ENCODE measurements at places on chromosomes 1 and 21.

DNA sequence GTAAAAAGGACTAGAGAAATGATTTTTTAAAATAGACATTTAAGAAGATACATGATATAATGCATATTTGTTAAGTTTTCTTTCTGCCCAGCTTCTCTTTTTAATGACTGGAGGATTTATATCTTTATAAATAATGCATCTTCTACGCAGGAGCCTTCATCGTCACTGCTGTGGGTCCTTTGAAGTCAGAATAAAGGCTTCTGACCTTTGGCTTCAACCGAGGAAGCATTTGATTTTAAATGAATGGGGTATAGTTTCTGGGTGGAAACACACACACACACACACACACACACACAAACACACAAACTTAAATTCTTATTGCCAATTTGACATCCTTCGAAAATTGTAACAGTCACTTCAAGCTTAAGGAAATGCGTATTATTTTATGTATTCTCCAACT is 690.9 kb downstream of the BRINP3 start:
- DNase-seq, result no peak

- no peak for DNase-seq
These were observed 116.0 kb downstream of the TTLL7 start for GRCh38 chr1:83882906-83883305.

DNA sequence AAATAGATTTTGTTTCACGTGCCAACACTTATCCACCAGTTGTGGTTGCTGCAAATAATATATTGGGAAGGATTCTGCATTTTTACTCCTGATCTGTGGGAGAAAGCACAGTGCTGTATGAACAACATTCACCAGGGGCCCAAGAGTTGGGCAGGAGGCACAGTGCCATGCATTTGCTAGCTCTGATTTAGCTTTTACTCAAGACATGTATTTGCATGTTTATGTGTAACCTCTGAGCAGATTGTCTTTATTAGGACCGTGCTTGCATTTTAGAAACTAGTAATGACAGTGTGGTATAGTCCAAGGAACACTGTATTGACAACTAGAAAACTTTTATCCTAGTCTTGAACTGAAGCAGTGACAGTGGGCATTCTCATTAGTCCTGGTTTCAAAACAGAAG is 133.9 kb upstream of the B3GALT2 start:
- DNase-seq, result no peak

- DNase-seq, result peak; percentile 30
These were observed 11.5 kb downstream of the SLC44A3 start for GRCh38 chr1:94831641-94832040.

DNA sequence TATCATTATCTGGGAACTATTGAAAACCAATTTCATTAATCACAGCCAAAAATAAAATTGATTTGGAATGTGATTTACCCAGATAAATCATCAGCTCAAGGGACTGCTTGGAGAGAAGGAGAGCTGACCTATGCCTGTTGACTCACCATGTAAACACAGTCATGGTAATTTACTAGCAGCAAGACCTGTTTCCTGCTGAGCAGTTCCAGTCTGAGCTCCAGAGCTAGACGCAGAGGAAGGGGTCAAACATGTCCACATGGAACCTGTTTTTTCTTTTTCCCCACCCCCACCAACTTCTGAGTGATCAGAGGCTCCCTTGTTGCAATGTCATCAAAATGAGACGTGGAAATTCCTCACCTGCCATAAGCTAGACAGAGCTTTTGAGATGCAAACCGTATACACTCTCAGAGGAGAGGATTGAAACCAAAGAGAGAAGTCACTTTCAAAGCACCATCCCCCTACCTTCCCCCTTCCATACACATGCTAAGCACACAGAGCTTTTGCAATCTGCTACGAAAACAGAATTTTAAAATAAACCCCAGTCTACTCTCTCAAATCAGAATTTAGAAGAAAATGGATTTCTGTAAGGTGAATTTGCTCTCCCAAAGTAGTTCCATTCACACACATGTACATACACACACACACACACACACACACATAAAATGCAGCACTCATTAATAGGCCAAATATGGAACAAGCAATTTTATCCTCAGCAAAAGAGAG is 55.9 kb upstream of the PTGFRN start:
- peak; percentile 38 for DNase-seq

DNA sequence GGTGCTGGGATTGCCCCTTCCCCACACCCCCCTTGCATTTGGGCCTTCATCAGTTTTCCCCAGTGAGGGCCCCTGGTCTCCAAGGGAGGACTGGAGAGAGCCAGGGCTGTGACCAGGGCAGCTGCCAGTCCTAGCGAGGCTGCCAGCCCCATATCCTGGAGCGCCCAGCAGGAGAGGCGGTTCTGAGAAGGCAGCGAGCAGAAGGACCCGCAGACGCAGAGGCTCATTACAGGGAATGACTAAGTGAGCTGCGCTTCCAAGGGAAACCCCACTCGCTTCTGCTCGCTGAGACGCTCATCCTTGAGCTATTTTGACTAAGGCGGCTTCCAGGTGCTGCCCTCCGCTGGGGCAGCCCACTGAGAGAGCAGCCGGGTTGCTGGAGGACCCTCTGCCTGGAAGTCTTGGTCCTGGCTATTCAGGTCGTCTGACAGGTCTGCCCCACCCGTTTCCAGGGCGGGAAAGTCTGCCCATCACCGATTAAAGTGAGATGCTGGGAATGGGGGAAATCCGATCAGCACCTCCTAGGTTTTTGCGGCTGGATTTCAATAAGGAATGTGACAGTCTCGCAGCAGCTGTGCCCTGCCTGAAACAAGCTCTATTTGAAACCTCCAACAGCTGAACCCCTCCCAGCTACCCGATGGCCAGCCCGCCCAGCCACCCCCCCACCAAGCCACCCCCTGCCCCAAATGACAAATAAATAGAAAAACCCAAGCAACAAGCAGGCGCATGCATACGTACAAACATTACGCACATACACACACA is 2.8 kb downstream of the KCNN3 start:
- DNase-seq, result no peak

DNA sequence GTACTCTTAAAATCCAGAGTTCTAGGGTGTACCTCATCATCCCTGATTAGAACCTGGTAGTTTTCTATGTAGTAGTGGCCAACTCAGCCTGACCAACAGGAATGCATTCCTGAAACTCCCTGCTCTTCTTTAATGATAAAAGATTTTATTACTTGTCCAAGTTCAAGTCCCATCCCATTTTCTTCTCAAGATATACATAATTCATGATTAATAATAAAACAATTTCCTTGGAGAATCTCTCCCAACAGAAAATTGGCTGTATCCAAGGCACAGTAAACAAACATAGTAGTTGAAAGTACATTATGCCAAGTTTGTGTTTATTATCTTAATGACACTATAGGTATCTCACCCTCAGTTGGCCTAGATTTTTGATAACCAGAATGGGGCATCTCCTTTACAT is 714.1 kb upstream of the ADAMTS5 start:
- no peak for DNase-seq

GRCh38 chr1:235430991-235431390 is 63.8 kb downstream of the TBCE start:
- no peak for DNase-seq

DNA sequence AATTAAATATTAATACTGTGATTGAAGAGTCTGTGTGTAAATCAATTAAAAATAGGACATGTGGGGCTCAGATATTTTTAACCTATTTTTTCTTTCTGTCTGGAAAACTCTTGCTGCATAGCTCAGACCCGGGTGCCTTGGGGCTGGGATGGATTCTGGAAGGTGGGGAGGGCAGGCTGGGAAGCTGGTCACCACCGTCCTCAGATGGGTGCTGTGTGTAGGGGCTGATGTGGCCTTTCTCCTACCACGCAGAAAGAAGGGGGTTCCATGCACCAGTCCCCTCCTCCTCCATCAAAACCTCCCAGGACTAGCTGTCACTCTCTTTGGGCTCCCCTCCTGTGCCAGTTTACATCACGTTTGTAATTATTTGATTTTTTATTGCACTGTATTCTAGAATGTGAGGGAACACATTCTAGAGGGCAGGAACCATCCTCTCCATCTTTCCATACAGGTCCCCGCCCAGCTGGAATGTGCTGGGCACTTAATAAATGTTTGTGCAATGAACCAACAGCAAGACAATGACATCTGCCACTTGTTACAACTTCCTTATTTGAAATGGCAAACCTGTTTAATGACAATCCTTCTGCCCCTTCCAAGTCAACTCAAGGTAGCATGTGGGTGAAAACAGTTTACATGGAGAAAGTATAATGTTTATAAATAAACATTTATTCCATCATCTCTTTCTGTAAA is 104.3 kb downstream of the EDEM3 start:
- no peak for DNase-seq

- no peak for DNase-seq
These were observed 1278.3 kb downstream of the AMY1C start for GRCh38 chr1:105027838-105028471.

DNA sequence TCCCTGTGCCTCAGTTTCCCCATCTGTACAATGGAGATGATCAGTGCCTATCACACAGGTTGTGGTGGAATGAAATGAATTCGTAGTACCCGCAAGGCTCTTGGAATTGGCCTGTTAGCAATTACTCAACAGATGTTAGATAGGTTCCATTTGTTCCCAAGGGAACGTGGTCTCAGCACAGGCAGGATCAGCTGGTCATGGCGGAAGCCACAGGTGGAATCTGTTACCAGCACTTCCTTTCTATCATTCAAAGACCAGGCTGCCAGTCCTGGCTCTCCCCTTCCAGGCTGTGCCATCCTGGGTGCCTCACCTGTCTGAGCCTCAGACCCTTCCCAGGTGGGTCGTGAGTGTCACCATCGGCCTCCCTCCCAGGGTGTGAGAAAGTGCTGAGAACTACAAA is 61.5 kb downstream of the FBXO2 start:
- DNase-seq, result no peak

DNA sequence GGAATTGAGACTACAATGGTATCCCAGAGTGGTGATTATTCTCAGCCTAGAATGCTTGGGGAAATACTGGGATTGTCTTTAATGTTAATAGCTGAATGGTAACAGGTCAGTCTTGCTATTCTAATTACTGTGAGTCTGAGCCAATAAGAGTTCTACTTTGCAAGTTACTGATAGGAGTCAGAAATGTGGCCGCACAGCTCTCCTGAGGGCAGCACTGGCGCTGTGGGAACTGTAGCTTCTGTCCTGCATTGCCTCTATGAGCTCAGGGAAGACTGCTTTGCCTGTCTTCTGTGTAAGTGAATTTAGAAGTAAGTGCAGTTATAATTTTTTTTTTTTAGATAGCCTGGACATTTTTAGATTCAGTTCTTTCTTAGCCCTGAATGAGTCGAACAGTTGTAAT is 10.0 kb upstream of the VAMP3 start:
- DNase-seq, result no peak

- DNase-seq, result no peak
These were observed 6.5 kb upstream of the RALGPS2 start for GRCh38 chr1:178718520-178718919.

GRCh38 chr1:172686143-172686542 is 27.2 kb downstream of the FASLG start:
- no peak for DNase-seq

GRCh38 chr1:98068016-98068415 is 147.2 kb upstream of the DPYD start:
- DNase-seq, result no peak

GRCh38 chr21:41881051-41881450 is 1.9 kb upstream of the PRDM15 start:
- DNase-seq, result no peak

GRCh38 chr1:159999204-159999603 is 32.6 kb downstream of the PIGM start:
- no peak for DNase-seq

GRCh38 chr1:244730153-244730933 is 77.4 kb downstream of the DESI2 start:
- peak; percentile 91 for DNase-seq

DNA sequence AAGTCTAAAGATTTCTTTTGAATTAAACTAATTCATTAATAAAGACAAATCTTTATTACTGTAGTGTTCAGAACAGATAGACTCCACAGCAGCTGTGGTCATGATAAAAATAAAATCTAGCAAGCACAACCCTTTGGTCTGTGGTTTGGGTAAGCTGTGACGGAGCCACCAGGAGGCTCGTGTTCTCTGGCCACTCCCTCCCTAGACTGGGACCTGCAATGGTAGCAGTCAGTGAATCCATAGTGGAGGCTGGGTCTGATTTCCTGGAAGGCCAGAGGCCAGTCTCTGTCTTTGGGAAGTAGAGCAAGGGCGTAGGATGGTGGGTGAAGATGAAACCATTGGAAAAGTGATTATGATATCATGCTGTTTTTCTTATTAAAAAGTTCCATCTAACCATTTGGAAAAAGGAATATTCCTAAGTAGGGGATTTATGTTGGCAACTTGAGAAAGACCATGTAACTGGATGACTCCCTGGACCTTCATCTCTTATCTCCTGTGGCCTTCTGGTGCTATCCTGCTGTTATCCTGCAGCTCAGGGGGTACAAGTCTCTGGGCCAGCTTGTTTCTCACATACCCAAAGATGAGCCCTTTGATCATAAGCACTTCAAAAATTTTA is 39.0 kb downstream of the TENT5C start:
- no peak for DNase-seq

DNA sequence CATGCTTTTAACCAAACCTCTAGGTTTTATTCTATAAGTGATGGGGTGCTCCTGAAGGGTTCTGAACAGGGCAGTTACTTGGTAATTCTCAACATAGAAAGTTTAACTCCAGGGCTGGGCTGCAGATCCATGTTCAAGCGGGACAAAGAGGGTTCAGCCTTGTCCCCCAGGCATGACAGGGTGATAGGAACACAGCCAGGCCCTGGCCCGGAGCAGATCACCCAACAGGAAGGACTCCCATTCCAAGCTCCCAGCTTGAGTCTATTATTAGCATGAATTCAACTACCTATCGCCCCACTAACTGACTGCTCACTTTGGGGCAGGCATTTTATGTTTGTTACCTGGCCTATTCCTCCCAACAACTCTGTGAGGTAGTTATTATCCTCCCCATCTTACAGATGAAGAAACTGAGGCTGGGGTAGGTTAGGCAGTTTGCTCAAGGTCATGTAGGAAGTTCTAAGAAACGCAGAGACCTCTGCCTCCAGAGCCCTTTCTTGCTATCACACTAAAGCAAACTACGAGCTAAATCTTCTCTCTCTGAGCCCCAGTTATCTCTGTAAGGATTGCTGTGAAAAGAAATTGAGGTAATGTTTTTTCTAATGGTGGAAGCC is 14.5 kb downstream of the ASAP3 start:
- DNase-seq, result no peak

DNA sequence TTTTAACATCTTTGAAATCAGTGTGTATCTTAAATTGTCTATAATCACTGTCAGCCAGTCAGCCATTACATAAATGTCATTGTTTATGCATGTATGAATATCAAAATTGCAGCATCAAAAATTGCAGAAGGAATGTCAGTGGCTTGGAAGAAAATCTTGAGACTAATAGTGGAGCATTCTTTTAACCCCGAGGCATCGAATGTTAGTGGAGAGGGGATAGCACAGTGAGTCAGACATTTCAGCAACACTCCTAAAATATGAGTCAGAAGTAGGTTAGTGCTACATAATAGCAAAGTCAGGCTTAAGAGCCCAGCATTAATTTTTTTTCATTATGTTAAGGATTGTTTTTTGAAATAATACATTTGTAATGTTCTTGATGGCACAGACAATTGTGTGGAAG is 45.5 kb downstream of the SNRPE start:
- no peak for DNase-seq

DNA sequence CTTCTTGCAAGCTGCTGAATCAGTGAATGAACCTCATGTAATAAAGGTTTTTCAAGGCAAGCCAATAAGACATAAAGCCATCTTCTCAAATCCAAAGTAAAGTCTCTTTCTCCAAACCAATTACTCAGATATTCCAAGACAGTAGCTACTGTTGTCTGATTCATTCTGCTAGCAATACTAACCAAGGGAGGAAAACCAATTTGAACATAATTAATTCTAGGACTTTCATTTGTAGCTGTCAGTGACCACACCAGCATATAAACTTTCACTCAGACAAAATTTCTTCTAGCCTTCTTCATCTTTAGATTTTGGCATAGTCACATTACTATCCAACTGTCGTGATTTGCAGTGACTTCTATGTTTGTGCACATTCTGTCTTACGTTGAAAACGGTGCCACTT is 10.5 kb upstream of the INTS3 start:
- DNase-seq, result no peak
